ENCODE measurements at places on chromosomes 1 and 21.
A peak's percentile ranks its signal among the peaks of the same experiment; 100 is the strongest.

DNA sequence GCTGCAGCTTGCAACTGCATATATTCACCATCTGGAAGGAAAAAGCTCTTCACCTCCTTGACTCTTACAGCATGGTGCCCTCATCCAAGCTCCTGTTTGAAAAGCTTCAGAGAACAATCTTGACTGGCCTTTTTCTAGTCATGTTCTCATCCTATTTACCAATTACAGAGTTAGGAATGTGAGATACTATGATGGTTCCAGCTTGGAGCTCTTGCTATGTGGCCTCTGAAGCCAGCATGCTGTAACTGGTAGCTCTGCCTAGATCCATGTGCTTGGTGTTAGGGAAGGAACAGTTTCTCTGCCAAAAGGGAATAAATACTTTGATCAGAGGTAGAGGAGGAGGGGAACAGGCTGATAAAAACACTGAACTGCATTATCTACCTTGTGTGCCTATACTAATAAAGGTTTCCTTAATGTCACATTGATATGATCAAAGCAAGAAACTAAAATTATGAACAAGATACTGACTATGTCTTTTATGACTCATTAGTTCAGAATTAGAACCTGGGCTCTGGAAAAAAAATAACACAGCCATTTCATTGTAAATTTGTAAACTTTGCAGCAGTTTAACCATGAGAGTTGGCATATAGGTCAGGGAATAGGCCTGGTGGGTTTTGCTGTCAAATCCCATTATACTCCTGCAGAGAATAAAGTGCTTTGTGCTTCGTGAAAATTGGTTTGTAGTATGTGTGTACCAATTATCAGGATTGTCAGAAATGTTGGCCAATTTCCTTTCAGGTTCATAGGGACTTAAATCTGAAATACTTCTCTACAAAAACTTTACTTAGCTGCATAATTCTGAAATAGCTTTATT is 92.7 kb downstream of the LEPR start:
- peak; percentile 11 for DNase-seq

GRCh38 chr1:61552630-61553305 is 172.2 kb downstream of the TM2D1 start:
- no peak for DNase-seq

DNA sequence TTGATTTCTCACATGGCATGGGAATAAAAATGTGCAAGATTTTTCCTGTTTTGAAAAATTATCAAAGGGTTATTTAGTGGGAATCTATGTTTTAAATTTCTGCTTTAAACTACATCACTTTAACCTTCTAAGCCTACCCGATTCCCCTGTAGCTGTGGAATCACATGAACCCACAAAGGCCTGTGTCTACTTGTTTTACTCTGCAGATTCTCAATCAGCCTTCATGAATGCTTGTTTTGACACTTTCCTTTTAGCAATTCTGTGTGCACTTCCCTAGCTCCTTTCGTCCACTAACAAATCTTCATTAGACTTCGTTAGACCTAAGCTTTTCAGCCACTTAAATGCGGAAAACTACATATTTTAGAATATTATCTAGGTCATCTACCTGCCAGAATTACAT is 56.0 kb upstream of the C1orf21 start:
- no peak for DNase-seq

- peak; percentile 97 for DNase-seq
Measured at GRCh38 chr1:155012026-155012546, 9.5 kb downstream of the ZBTB7B start.

GRCh38 chr21:44989943-44990780 is 50.3 kb downstream of the SLX9 start:
- no peak for DNase-seq
